ENCODE measurements at places on chromosomes 1 and 21.

DNA sequence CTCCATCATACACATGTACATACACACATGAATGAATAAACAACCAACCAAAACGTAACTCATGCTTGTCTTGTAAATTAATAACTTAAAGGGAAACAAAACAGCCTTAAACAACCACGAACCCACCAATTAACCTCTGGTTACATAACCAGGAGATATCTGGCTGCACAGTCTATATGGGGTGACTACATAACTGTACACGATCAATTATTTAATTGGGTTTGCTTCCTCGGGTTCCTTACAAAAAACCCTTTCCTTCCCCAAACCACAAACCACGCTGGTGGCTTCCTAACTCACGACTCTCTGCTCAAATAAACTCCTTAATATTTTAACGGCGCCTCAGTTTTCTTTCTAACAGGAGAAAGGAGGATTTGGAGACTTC is 744 bp downstream of the ZNF670 start:
- no peak for DNase-seq

DNA sequence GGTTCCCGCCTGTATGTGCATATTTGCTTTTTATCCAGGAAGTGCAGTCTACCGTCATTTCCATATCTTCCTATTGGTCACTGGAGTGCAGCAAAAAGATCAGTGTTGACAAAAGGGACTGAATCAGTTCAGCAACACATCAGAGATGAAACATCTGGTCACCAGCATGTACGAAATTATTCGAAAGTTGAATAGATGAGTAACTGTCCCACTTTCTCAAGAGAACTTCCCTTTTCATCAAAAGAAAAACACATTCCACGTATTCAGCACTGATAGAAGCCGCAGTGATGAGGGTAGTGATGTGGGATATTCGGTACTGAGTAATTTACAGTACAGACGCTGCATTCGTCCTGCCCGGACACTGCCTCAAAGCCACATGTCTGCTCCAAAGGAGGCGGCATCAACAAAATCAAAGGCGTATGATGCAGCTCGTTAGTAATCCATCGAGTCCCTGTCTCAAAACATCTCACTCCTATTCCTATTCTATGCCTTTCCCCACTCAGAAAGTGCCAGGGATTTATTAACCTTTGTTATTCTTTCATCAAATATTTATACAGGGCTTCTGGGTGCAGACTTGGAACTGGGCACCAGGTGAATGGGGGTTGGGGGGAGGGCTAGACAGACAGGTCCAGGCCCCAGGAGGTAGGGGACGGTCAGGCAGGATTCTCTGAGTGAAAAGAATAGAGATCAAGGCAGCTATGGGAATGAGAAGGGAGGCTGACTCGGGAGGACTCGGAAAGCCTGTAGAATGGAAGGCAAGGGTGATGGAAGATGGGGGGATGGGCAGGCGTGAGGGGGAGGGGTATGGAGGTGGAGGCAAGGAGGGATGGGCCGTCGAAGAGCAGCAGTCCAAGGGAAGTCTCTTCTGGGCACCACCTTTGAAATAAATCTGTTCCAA is 79.5 kb upstream of the SLC45A1 start:
- DNase-seq = no peak

GRCh38 chr1:201774224-201774982 is 54.6 kb upstream of the IPO9 start:
- no peak for DNase-seq

GRCh38 chr1:23449306-23449705 is 24.8 kb upstream of the TCEA3 start:
- DNase-seq = no peak

DNA sequence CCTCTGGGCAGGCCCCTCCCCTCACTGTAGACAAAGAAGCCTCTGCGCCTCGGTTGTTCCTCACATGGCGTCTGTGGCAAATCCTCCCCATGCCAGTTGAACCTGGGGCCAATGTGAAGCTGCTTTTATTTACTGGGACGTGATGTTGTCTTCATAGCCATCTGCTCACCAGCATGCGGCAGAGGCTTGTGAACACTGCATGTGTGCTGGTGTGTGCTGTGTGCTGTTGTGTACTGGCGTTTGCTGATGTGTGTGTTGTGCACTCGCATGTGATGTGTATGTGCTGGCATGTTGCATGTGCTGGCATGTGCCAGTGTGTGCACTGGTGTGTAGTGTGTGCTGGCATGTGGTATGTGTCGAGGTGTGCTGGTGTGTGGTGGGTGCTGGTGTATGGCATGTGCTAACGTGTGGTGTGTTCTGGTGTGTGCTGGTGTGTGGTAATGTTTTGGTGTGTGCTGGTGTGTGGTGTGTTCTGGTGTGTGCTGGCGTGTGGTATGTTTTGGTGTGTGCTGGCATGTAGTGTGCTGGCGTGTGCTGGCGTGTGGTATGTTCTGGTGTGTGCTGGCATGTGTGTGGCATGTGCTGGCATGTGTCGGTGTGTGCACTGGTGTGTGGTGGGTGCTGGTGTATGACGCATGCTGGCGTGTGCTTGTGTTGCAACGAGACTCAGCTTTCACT is 37.2 kb upstream of the TRAPPC10 start:
- no peak for DNase-seq

DNA sequence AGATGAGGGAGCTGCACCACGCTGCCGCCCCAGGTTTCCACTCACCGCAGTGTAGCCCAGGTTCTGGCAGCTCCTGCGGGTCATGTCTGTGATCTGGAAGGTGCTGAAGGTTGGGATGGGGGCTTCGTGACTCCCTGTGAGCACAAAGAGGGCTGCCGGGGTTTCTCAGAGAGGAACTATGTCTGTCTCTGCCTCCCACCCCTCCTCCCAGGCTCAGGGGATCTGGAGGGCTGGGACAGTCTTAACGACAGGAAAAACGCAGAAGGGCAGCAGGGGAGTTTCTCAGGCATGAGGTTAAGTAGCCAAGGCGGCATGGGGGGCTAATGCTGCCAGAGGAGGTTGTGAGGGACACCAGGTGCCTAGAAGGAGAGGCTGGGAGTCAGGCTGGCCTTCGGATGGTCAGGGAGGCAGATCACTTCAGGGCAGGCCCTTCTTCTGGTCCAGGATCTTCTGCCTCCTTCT is 656 bp downstream of the SH2D2A start:
- no peak for DNase-seq

DNA sequence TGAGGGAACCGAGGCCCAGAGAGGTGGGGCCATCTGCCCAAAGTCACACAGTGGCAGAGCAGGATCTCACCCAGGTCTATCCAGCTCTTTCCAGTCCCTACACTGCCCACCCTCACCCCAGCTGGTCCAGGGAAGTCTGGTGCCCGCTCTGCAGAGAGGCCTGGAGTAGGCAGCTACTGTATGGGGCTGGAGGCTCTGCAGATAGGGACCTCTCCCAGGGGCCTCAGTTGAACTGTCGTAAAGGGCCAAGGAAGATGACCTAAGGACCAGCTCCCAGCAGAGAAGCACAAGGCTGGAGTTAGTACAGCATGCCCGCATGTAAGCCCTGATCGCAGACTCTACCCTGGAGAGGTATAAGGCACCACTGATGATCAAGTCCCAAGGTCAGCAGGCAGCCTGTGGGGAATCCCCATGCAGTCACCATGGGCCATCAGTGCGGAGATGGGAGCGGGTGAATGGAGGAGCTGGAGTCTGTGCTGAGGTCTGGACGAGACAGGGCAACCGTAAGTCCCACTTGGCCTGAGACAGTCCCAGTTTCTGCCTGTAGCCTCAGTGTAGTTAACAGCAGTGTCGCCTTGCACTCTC is 320.2 kb downstream of the MATN1 start:
- DNase-seq = no peak

GRCh38 chr1:110282395-110282794 is 56.8 kb upstream of the RBM15 start:
- no peak for DNase-seq
